ENCODE measurements at places on chromosomes 5 and 9.

GRCh38 chr9:108434036-108434435 lies 421.8 kb downstream of the ACTL7B start:
- no peak for DNase-seq

GRCh38 chr5:179534431-179534830 lies 15.9 kb upstream of the RUFY1 start:
- no peak for DNase-seq

- DNase-seq: no peak
Measured at GRCh38 chr5:82325155-82325554, 47.0 kb upstream of the RPS23 start.

GRCh38 chr9:90394871-90395270 lies 247.8 kb downstream of the DIRAS2 start:
- DNase-seq: no peak

- no peak for DNase-seq
Measured at GRCh38 chr9:37369671-37370070, 52.8 kb upstream of the GRHPR start.

DNA sequence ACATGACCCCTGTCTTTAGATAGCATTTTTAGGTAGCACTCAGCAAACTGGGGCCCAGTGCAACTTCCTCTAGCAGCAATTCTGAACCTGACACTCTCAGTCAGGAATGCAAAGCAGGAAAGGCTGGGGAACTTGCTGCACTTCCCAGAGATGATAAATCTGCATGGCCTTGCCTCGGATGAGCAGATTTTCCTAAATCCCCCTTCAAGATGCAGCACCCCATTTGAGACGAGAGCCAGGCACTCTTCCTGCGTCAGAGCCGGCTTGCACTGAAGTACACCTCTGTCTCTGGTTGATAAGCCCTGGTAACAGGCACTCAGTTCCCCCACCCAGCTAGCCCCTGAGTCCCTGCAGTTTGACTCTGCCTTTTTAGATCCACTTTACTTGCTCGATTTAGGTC lies 296.7 kb upstream of the PANK3 start:
- no peak for DNase-seq

- no peak for DNase-seq
Measured at GRCh38 chr5:147826361-147826760, 5.1 kb downstream of the SPINK1 start.

DNA sequence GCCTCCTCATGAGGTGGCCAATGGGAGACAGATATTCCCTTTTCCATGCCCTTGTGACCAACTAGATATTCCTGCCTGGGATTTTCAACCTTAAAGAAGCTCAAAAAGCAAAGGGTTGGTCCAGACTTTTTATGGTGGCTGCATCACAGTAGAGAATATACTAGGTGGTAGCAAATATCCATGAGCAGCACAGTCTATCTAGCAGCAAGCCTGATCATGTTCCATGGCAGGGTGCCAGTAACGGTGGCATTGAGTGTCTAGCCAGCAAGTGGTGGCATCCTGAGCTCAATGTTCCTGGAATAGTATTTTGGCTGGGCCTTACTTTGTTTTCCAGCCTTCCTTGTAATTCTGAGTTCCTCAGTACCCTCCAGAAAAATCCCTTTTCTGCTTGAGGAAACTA lies 25.8 kb downstream of the CDC25C start:
- no peak for DNase-seq

DNA sequence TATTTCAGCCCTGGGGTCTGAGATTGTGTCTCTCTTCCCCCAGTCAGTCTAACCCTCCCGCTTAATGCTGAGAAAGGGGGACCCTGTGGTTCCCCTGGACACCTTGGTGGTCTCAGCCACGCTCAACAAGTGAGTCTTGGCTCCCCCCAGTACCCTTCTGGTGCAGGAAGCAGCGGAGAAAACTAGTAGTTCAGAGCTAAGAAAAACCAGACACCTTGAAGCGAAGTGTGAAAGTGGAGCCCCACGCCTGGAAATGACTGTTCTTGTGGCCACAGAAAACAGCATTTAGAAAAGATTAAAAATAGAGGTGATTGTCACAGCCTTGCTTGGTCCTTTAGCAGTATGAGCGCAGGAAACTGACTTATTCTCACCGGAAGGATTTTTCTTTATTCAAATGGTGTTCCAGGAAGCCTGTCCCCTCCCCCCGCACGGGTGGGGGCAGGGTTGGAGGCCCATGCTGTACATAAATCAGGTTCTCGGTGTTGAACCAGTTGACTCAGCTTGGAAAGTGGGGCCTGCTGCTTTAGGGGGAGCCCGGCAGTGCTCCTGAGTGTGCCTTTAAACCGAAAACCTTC lies 8.1 kb downstream of the ARPC5L start:
- no peak for DNase-seq

GRCh38 chr9:100352201-100352726 lies 478 bp downstream of the TEX10 start:
- peak; percentile 55 for DNase-seq

GRCh38 chr9:75083188-75083970 lies 4.6 kb downstream of the NMRK1 start:
- no peak for DNase-seq

DNA sequence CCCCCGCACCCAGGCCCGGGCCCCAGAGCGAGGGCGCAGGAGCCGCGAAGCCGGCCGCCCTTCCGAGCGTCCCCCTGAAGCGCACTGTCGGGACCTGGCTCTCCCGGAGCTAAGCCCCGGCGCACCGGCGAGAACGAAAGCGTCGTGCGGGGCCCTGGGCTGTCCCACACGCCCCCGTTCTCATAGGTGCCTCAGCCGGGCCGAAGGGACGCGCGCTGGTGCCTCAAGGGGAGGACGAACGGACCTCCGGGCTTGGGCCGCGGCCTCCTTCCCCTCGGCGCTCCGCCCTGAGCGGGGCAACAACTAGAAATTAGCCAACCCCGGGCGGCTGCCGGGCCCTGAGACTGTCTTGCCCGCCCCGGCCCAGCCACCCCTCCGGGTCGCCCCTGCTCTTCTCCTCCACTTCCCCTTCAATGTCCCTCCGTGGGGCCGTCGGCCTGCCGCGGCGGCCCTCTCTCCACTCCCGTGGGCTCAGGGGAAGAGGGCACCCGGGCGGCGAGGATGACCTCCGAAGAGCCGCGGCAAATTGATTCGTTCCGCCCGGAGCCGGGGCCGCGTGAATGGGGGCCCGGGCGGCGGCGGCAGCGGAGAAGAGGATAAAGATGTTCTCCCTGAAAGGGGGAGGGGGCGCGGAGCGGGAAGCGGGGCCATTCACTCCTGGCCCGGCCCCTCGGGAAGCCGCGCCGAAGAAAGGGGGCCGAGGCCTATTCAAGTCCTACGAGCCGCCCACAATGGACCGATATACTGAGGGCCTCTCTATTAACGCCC lies 3.5 kb upstream of the PRDM12 start:
- DNase-seq: no peak

- no peak for DNase-seq
Measured at GRCh38 chr5:71483355-71483754, 27.9 kb downstream of the BDP1 start.

GRCh38 chr9:31153250-31153840 lies 1231.1 kb upstream of the ACO1 start:
- DNase-seq: no peak

DNA sequence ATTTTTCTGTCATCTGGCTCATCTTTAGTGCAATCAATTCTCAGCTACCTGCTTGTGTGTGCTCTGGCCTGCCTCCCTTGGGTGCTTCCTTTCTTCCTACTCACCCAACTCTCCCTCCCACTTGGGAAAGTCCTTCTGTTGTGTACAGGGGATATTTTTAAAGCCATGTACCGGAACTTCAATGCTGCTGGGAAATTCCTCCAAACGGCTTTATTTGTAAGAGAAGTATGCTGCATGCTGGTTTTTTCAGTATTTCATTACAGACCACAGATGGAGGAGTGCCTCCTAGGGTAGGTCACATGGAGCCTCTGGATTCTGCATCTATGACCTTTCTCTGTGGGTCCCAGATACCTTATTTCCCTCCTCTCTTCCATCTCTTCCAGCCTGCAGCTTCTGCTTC lies 5.4 kb upstream of the HMHB1 start:
- no peak for DNase-seq

DNA sequence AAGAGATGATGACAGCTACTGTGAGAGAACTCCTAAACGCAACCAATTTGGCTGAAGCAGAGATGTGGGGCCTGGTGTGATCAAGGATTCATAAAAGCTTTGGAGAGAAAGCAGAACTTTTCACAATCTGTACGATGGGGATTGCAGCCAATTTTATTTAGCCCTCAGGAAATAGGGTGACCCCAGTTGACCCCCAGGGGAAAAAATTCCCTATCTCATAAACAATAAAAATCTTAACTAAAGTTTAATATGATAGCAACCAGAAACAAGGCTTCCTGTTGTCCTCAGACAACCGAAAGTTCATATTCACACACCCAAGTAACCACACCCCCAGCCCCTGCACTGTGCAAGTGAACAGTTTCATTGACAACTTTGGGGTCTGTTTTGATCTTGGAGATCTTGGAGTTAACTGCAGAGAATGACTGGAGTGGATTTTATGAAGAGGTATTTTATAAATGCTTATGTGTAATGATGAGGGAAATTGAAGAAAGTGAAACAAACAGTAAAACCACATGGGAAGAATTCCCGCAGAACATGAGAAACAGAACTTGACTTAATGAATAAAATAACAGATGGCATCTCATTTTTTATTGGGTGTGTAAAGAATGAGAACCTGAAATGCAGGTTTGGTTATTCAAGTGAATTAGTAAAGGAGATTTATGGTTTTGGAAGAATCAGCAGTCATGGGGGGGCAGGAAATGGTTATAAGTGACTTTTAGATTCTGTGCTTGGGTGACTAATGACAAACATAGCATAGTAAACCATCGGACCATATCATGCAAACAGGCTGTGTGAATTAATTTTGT lies 94.5 kb downstream of the PDE4D start:
- DNase-seq: no peak

GRCh38 chr9:110189559-110190320 lies 18.2 kb downstream of the C9orf152 start:
- DNase-seq: no peak

DNA sequence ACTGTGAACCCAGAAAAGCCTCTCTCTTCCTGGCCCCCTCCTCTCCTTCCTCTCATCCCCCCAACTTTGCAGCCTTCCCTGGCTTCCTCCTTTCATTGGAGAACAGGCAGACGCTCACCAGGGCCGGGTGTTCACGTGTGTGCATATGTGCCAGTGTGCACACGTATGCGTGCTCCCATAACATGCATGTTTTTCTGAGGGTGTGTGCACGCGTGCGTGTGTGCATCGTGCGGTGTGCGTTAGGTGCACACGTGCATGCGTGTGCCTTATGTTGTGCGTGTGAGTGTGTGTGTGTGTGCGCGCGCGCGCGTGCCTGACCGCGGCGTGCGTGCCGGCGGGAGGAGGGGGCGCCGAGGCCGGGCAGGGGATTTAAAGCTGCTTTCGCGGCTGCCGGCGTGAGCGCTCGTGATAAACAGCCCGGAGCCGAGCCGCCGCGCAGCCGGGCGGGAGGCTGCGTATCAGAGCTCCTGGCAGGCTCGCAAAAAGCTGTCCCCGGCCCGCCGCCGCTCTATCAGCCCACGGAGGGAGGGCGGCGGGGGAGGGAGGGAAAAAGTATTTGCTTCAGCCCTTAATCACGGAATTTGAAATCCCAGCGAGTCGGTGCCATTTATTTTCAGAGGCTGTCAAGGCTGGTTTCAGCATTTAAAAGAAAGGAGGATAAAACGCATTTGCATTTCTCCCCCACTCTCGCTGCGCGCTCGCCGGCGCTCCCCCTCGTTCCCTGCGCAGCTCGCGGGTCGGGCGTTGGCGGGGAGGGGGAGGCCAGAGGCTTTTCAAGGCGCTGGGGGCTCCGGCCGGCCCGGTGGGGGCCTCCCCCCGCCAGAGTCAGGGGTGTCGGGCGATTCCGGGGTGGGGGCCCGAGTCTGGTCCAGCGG lies 183.9 kb downstream of the C9orf50 start:
- peak; percentile 44 for DNase-seq
